Activated CD8-positive, alpha-beta memory T cell treated with anti-CD3 and anti-CD28 coated beads for 1 hour (primary cell): ENCODE measurements at places on chromosomes 3 and 15.

GRCh38 chr15:22902046-22902445 is 63.6 kb downstream of the NIPA2 start:
- no peak for DNase-seq

- no peak for DNase-seq
Measured at GRCh38 chr3:197427021-197427420, 128.6 kb upstream of the DLG1 start.

DNA sequence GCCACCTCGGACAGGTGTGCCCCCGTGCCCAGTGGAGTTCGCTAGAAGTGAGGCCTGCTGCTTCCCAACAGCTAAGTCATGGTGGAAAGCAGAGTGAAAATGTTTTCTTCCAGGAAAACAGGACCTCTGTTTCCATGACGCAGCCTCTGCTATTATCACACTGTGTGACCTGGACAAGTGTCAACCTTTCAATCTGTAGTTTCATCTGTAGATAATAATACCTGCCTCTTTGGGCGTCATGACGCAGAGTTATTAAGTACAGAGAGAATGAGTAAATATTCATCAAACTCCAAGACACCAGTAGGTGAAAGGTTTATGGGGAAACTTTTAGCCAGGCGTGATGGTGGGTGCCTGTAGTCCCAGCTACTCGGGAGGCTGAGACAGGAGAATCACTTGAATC is 62.3 kb downstream of the TMEM44 start:
- DNase-seq: no peak

DNA sequence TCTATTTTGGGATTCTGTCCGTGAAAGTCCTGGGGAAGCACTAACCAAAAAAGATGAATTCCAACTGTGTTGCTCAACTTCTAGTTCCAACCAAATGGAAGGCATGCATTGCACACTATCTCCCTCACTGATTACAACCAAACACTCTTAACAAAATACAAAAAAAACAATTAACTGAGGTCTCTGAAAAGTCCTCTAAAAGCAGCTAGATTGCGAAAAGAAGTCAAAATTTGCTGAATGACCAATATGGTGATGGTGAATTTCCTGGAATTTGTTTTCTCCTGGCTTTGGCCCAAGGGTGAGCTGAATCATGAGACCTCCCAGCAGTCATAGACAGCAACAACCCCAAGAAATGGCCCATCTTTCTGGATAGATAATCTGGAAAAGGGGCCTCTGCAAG is 28.3 kb downstream of the CYP19A1 start:
- DNase-seq: no peak

GRCh38 chr3:16883057-16883722 is 1.6 kb upstream of the PLCL2 start:
- no peak for DNase-seq

GRCh38 chr3:78887029-78887428 is 880.8 kb downstream of the ROBO1 start:
- DNase-seq: no peak

- no peak for DNase-seq
Measured at GRCh38 chr3:19065027-19065426, 83.3 kb upstream of the KCNH8 start.

DNA sequence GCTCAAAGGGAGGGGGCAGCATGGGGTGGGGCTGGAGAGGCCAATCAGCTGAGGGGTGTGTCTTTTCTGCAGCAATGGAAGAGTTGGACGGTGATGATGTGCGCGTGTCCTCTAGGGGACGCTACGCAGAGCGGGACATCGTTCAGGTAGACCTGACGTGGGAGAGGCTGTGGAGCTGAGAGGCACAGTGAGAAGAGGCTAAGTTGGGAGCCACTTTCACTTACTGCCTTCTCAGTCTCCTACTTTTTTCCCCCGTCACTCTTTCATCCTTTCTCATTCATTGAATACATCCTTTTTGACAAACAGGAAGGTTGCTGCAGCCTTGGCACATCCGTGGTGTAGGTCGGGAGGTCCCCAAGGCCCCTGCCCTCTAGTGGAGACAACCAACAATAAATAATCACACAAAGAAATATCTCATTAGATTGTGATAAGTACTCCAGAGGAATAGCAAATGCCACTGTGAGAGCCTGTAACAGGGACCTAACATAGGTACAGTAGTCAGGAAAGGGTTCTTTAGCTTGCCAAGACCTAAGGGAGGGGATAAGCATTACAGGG is 4.4 kb upstream of the BRPF1 start:
- no peak for DNase-seq

GRCh38 chr3:123302961-123303360 is 101.2 kb downstream of the SEC22A start:
- DNase-seq: no peak

DNA sequence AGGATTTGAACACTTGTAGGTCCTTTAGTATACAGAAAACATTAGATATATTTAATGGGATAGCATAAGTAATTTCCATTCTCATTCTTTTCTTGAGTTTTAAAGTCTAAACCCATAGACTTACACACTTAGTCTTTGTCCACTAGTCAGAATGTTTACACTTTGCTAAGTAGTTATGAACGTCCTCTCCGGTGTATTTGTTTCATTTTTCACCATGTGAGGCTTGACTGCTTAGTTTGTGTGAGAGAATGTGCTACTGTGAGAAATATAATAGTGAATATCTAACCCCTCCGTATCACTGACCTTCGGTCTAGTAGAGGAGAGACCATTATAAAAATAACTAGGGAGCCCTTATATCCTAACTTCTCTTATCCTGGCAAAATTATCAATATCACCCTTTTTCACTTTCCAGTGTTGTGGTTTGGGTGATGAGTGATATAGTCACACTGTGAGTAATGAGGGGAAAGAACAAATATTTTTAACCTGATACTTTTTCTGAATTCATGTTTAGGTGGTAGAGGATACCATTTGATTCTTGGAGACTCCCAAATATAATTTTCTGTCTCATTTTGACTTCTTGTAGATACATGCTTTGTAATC is 122.4 kb downstream of the UBE2E2 start:
- DNase-seq: no peak

DNA sequence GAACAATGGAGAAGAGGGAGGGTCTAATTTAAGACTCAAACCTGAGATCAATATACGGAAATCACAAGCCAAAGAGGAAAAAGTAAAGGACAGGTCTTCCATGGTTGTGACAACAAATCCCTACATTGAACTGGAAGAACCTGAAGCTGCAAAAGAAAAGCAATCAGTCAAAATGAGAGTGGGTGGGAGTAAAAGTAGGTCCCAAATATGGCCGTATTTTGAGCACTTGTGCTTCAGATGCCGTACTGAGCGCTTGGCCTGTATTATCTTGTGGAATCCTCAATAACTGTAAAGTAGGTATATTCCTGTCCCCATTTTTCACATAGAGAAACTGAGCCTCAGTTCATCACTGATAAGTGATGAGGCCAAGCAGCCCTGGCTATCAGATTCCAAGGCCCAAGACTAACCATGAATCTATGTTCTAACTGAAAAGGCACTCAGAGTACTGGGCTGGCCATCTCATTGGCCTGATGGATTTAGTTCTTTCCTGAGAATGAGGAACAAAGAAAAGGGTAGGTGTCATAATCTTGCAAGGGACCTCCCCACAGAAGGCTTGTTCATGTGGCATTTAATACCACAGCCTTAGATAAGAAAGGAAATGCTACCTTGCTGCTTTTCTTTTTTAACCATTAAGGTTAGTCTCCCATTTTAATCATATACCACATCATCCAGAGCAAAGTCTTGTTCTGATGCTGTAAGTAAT is 52.5 kb downstream of the LRRN1 start:
- no peak for DNase-seq

DNA sequence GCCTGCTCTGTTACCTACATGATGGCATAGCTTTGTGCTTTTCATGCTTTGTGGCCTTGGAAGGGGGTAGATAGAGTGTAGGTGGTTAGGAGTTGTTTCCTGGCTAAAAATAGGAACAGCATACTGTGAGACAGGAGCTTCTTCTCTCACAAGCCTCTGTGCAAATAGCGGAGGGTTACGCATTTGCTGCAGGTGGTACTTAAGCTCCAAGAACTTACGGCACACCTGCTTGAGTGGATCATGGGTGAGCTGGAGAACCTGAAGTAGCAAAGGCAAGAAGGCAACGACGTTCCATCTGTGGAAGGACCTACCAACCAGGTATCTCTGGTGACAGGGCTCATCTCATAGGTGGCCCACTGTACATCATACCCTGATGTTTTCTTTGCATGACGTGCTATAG is 66.0 kb downstream of the ST6GAL1 start:
- no peak for DNase-seq

DNA sequence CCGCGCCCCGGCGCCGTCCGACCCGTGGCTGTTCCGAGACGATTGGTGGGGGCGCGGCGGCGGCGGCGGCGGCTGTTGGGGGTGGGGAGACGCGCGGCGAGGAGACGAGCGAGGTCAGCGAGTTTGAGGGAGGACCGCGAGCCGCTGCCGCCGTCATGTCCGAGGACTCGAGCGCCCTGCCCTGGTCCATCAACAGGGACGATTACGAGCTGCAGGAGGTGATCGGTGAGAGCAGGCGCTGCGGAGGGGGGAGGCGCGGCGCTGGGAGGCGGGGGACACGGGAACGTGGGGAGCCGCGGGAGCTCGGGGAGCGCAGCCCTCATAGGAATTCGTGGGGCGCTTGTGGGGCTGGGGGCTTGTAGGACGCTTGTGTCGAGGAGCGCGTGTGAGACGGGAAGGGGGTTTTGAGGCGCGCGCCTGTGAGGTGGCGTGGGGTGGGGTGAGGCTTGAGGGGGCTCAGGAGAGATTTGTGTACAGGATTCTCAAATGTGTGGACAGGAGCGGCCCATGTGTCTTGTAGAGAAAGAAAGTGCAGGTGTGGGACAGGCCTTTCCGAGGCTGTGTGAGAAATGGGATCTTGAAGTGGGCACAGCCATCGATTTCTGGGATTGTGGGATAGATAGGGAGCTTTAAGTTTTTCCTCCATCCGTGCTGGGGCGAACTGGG is 518 bp downstream of the OXSR1 start:
- DNase-seq: no peak

GRCh38 chr3:177725165-177725564 is 527.9 kb upstream of the TBL1XR1 start:
- no peak for DNase-seq

DNA sequence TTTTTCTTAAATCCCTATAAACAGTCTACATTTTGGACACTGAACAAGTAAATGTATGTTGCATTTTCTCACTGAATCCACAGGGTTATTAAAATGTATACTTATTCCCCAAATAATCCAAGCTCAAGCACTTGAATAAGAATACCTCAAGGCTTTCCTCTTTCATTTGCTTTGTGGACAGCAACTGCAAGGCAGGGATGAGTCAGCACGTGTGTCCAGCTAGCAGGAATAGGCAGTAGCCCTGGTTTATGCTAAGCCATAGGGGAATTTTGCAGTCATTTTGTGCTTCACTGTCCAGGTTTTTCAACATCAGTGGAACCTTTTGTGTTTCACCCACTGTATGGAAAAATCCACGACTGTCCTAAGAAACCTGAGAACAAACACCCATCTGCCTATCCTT is 96.7 kb upstream of the KCNMB2 start:
- DNase-seq: no peak

DNA sequence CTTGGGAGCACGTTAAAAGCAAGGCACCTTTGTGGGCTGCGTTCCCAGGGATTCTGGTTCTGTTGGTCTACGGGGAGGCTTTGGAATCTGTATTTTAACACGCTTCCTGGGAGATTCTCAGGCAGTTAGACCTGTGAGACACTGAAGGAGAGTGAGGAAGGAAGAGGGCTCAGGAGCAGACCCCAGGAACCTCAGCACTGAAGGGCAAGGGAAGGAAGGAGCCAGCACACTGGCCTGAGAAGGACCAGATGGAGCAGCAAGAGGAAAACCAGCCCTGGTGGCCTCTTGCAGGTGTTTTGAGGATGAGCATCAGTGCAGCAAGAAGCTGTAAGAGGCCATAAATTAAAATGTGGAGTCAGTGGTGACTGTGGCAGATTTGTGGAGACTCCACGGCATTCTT is 146.7 kb downstream of the RPLP1 start:
- no peak for DNase-seq

DNA sequence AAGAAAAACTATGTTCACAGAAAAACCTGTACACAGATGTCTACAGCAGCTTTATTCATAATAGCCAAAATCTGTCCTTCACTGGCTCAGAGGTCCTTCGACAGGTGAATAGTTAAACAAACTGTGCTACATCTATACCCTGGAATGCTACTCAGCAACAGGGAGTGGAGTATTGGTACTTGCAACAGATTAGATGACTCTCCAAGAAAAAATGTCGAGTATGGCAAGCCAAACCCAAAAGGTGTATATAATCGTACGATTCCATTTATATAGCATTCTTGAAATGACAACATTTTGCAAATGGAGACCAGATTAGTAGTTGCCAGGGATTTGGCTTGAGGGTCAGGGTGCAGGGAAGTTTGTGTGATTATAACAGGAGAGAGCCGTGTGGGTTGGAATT is 22.4 kb upstream of the RGMA start:
- DNase-seq: no peak

DNA sequence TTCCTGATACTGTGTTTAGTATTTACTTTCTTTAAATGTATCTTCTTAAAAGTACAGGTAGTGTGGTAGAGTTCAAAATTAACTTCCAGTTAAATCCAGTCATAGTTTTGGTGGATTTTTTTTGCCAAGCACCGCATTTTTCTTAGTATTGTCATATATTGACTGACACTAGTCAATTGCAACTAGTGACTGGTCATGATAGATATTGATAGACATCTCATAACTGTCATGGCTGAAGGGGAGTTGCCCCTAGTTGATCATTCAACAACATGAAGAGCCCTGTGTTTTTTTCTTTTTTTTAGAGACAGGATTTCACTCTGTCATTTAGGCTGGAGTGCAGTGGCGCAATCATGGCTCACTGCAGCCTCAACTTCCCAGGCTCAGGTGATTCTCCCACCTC is 22.1 kb downstream of the RAB8B start:
- DNase-seq: no peak

- DNase-seq: no peak
Measured at GRCh38 chr15:70478251-70478990, 284.9 kb downstream of the UACA start.

GRCh38 chr3:110628650-110629301 is 442.8 kb upstream of the NECTIN3 start:
- no peak for DNase-seq

GRCh38 chr15:56366211-56366610 is 985 bp downstream of the TEX9 start:
- DNase-seq: no peak

- no peak for DNase-seq
Measured at GRCh38 chr3:54264050-54264449, 141.7 kb downstream of the CACNA2D3 start.

DNA sequence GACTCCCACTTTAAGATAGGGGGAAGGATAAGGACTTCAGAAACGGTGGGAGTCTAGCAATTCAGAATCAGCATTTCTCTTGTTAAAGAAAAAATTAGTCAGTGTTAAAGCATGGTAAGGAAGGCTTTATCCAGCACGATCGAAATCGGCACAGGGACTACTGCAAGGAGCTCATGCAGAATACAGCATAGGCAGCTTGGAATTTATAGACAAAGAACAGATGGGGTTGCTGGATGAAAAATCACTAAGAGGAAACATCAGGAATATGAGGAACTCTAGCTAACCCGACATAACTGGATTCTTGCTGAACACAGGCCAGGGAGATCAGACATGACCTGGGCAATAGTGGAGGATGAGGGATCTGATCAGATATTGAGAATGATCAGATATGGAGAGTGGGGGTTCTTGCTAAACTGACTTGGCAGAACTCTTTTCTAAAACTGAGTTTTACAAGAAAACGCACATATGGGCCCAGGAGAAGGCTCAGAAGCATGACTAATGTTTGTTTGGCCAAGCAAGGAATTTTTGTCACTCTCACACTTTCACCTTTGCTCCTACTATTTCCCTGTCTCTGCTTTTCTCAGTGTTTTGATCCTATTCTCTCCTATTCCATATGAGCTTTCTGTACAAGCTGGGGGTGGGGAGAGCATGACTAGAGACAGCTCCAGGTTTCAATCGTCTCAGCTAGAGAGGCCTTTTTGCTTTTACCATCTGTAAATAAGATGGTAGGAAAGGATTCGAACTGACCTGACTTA is 3.9 kb upstream of the PLCH1 start:
- no peak for DNase-seq
